ENCODE measurements at places on chromosomes 2 and 18. TPM values are rescaled to one million over a fixed set of nuclear protein-coding genes. Genes with fewer than 3 reads are reported as not detected.
A peak's percentile ranks its signal among the peaks of the same experiment; 100 is the strongest.

GRCh38 chr2:119234021-119235019 lies 10.7 kb downstream of the STEAP3 start:
- H3K27ac ChIP-seq: no peak overlapping the region
- DNase-seq: peak; percentile 44
- no peaks in the 10 kb centered on the region for H3K27me3 ChIP-seq
- no peak overlapping the region for H3K4me3 ChIP-seq
- peaks cover 9% of the 10 kb centered on the region for H3K4me1 ChIP-seq

The CNTNAP5 gene
- total RNA-seq: 1.1 TPM

The MYO7B gene
- total RNA-seq: 0.28 TPM

DNA sequence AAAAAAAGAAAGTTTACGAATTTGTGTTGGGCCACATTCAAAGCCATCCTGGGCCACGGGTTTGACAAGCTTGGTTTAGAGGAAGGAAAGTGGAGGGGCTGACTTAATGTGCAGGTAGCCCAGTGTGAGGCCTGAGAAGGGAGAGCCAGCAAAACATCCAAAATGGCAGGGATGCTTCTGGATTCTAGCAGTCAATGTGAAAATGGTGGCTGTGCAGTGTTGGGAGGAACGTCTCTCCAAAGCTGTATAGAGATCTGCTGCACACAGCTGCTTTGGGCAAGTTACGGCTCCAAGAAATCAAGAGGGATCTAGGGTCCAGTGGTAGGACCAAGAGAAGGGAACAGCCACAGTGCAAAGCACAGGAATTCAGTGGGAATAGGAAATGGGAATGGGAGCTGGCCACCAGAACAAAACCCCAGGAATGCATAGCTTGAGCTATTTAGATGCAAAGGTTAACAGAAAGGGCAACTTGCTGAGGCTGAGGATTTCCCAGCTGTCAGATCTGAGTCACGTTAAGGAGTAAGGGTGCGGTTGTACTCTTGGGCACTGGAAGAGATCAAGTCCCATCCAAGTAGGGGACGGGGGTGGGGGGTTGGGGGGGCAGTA lies 70.6 kb downstream of the B3GNT2 start:
- DNase-seq: no peak
- no peaks in the 10 kb centered on the region for H3K27me3 ChIP-seq
- no peak overlapping the region for H3K4me3 ChIP-seq
- no peaks in the 10 kb centered on the region for H3K36me3 ChIP-seq

The TBR1 gene
- 0.09 TPM for total RNA-seq

The PDE11A gene
- 0.23 TPM for total RNA-seq

GRCh38 chr2:33602201-33602830 lies 3.2 kb upstream of the FAM98A start:
- H3K27ac ChIP-seq: no peak overlapping the region
- no peak for DNase-seq
- peaks cover 26% of the 10 kb centered on the region for H3K4me1 ChIP-seq
- peak overlapping the region; percentile 64 for H3K4me3 ChIP-seq
- no peaks in the 10 kb centered on the region for H3K27me3 ChIP-seq
- no peaks in the 10 kb centered on the region for H3K36me3 ChIP-seq

The HPCAL1 gene
- total RNA-seq: 16.2 TPM

The RNF149 gene
- total RNA-seq: 27.2 TPM

The GKN1 gene
- not detected for total RNA-seq

DNA sequence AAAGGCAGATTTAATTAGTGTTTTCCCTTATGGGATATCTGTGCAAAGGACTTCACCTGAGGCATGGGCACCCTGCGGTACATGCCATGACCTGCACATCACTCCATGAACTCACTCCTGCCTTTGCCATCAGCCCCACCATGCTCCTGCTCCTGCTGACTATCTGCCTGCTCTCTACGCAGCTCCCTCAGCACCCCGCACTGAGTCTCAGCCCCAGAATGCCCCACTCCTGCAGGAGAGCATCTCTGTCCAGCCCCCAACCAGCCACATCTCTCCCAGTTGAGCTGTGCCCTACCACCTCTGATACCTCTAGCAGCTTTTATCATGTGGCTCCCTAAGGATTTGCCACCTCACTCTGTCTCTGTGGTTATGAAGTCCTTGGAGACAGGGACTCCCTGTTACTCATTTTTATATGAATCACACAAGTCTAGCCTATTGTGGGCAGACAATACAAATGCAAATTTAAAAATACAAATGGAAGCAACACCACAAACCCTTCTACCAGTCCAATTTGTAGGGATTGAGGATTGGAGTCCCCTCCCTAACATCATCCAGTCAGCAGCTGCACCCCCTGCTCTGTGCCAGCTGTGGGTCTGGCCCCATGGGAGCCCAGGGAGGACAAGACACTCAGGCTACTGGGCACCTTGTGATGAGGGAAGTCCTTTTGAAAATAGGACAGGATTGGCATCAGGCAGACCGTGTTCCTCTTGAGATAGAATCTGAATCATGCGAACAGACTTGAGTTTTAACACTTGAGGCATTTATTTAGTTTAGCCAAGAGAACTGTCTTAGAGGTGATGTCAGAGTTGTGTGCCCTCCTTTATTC lies 689.6 kb upstream of the HS6ST1 start:
- no peaks in the 10 kb centered on the region for H3K36me3 ChIP-seq
- no peak overlapping the region for H3K27ac ChIP-seq
- H3K4me3 ChIP-seq: no peak overlapping the region
- H3K4me1 ChIP-seq: no peaks in the 10 kb centered on the region
- peaks cover 4% of the 10 kb centered on the region for H3K27me3 ChIP-seq
- no peak for DNase-seq

DNA sequence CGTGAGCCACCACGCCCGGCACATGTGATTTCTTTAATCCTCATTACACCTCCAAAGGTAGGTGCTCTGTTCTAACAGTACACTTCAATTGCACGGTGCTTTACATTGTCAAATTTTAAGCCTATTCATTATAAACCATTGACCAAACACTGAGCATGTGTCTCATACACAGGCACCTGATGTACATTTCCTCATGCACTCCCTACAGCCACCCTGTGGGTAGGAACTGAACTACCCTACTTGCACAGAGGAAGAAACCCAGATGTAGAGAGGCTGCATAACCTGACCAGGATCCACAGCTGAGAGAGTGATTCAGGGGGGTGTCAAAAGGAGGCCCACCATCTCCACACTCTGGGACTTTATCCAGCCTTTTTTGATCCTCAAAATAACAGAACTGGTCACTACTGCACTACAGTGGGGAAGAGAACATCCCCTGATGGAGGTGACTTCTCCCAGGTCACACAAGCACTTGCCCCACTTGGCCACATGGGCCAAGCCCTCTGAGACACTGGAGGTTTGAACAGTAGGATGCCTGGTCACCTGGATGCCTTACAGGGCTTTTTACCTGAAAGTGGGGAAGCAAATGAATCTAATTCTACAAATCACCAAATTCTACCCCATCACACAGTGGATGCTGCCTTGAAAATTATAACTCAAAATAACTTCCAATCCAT lies 6.9 kb upstream of the DPYSL5 start:
- peaks cover 2% of the 10 kb centered on the region for H3K4me1 ChIP-seq
- H3K27ac ChIP-seq: no peak overlapping the region
- no peaks in the 10 kb centered on the region for H3K36me3 ChIP-seq
- peaks cover 76% of the 10 kb centered on the region for H3K27me3 ChIP-seq
- H3K4me3 ChIP-seq: no peak overlapping the region

DNA sequence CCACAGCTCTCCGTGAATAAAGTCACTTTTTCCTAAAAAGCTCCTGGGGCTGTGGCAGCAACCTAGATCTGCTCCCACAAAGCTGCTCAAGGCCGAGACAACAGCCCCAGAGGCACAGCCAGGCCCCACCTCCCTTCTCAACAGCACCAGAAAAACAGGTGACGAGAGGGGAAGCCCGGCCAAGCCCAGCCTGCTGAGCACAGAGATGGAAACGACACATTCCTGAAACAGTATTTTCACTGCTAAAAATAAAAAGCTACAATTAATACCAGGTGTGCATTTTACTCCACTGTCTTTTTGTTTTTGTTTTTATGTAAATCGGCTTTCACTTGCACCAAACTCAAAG lies 199.3 kb downstream of the HDAC4 start:
- H3K27ac ChIP-seq: peak overlapping the region; percentile 43
- peaks cover 76% of the 10 kb centered on the region for H3K4me1 ChIP-seq
- no peak for DNase-seq
- peak overlapping the region; percentile 29 for H3K4me3 ChIP-seq

DNA sequence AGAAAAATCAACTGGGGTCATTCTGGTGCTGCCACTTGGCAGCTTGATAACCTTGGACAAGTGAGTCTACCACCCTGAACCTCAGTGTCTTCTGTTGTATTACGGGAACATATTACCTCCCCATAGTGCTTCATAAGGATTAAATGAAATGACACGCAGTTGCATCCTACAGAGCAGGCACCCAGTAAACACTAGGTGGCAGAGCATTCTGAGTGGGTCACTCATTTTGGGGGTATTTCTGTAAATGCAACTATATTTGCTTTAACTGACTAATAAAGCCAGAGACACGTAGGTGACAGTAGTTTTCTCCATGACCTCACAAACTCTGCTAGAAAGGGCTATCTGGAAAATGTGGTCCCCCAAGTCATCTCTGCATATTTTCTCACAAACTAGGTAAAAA lies 4.7 kb downstream of the CD226 start:
- no peaks in the 10 kb centered on the region for H3K27me3 ChIP-seq
- no peak overlapping the region for H3K4me3 ChIP-seq
- no peaks in the 10 kb centered on the region for H3K4me1 ChIP-seq
- H3K36me3 ChIP-seq: peaks cover 3% of the 10 kb centered on the region
- no peak for DNase-seq
- no peak overlapping the region for H3K27ac ChIP-seq

The MOGAT1 gene
- total RNA-seq: not detected

GRCh38 chr2:68366083-68366560 lies 1.0 kb downstream of the PLEK start:
- no peaks in the 10 kb centered on the region for H3K27me3 ChIP-seq
- no peak overlapping the region for H3K4me3 ChIP-seq
- H3K27ac ChIP-seq: no peak overlapping the region
- no peaks in the 10 kb centered on the region for H3K36me3 ChIP-seq
- DNase-seq: no peak

The DNAH7 gene
- 1.5 TPM for total RNA-seq

The ANKRD62 gene
- total RNA-seq: not detected

DNA sequence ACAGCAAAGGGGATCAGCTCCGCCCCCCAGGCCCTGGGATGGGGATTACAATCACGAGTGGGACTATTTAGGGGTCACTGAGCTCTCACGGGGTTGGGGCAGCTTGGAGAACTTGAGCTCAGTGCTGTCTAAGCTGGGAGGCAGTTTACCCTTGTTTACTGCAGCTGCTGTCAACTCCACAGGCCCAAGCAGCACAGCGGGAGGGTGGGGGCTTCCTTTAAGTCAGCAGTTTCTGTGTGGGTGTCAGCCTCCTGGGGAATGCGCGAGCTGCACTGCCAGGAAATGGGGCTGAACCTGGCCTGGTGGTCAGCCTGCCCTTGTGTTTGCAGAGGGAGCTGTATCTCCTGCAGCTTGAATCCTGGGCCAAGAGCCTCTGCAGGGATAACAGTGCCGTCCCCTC lies 29.8 kb downstream of the TOGARAM2 start:
- no peak overlapping the region for H3K4me3 ChIP-seq
- no peak for DNase-seq
- no peaks in the 10 kb centered on the region for H3K36me3 ChIP-seq
- H3K27me3 ChIP-seq: no peaks in the 10 kb centered on the region
- H3K4me1 ChIP-seq: peaks cover 24% of the 10 kb centered on the region

DNA sequence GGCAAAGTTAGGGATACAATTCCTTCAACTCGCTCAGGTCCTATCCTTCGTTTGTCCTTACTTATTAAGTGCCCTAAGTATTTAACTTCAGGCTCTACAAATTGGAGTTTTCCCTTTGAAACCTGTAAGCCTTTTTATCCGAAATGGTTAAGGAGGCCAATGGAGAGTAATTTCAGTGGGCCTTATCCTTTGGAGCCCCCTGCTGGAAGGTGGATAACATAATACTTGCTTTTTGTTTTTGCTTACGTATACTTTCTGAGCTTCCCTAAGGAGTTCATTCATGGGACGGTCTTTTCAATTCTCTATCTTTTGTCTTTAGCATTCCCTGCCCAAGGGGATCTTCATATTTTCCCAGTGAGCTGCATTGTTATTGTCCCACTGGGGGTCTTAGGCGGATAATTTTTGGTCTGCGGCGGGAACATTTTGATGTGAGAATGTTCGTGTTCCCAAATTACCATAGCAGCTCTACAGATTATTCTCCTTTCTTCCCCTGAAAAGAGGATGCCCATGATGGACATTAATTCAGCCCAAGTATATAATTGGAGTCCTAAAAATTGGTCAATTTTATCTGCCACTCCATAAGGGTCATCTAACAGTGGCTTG lies 34.4 kb upstream of the TRAPPC8 start:
- H3K36me3 ChIP-seq: peaks cover 14% of the 10 kb centered on the region
- no peak overlapping the region for H3K4me3 ChIP-seq
- peak; percentile 58 for DNase-seq
- no peak overlapping the region for H3K27ac ChIP-seq
- H3K4me1 ChIP-seq: peaks cover 3% of the 10 kb centered on the region

The UGGT1 gene
- 59.1 TPM for total RNA-seq

- H3K4me3 ChIP-seq: peak overlapping the region; percentile 93
- peak; percentile 49 for DNase-seq
- H3K27ac ChIP-seq: peak overlapping the region; percentile 93
- peaks cover 62% of the 10 kb centered on the region for H3K4me1 ChIP-seq
Measured at GRCh38 chr2:126657636-126658318, 1.8 kb downstream of the GYPC start.

GRCh38 chr2:108560895-108561530 lies 26.7 kb downstream of the LIMS1 start:
- no peak for DNase-seq
- peaks cover 4% of the 10 kb centered on the region for H3K36me3 ChIP-seq
- H3K4me3 ChIP-seq: no peak overlapping the region
- no peaks in the 10 kb centered on the region for H3K27me3 ChIP-seq

- DNase-seq: no peak
- no peak overlapping the region for H3K4me3 ChIP-seq
- no peak overlapping the region for H3K27ac ChIP-seq
Measured at GRCh38 chr2:64854773-64855237, 134.4 kb upstream of the SLC1A4 start.

DNA sequence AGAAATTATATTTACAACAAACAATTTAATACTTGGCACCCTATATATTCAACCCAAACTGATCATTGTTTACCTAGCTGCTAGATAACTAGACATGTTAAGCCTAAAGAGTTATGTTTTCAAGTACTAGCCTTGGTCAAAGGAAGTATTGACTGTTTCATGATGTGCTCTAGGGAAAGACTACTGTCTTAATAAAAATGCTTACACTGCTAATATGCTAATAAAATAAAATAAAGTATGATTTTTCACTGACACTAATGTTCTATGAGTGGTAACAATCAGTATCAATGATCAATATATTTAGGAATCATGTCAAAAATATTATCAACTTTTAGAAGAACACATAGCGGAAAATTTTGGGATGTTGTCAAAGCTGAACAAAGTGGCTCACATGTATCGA lies 225.5 kb downstream of the OSR1 start:
- H3K27me3 ChIP-seq: no peaks in the 10 kb centered on the region
- no peak overlapping the region for H3K27ac ChIP-seq
- no peak overlapping the region for H3K4me3 ChIP-seq
- DNase-seq: no peak
- no peaks in the 10 kb centered on the region for H3K4me1 ChIP-seq

The TMEM198 gene
- total RNA-seq: 16.4 TPM

GRCh38 chr18:44123743-44124142 lies 556.9 kb upstream of the SETBP1 start:
- no peaks in the 10 kb centered on the region for H3K36me3 ChIP-seq
- H3K27me3 ChIP-seq: no peaks in the 10 kb centered on the region
- no peak for DNase-seq
- no peak overlapping the region for H3K27ac ChIP-seq
- no peak overlapping the region for H3K4me3 ChIP-seq

Measured in neural crest cell (in vitro differentiated cells).